ENCODE measurements at places on chromosomes 13 and 19.

- DNase-seq = no peak
Observed at GRCh38 chr13:110531671-110532083, 29.8 kb downstream of the RAB20 start.

GRCh38 chr19:46206682-46207081 lies 22.9 kb upstream of the IGFL1 start:
- no peak for DNase-seq

- DNase-seq = no peak
Observed at GRCh38 chr19:6677883-6678689, 8.1 kb upstream of the TNFSF14 start.

DNA sequence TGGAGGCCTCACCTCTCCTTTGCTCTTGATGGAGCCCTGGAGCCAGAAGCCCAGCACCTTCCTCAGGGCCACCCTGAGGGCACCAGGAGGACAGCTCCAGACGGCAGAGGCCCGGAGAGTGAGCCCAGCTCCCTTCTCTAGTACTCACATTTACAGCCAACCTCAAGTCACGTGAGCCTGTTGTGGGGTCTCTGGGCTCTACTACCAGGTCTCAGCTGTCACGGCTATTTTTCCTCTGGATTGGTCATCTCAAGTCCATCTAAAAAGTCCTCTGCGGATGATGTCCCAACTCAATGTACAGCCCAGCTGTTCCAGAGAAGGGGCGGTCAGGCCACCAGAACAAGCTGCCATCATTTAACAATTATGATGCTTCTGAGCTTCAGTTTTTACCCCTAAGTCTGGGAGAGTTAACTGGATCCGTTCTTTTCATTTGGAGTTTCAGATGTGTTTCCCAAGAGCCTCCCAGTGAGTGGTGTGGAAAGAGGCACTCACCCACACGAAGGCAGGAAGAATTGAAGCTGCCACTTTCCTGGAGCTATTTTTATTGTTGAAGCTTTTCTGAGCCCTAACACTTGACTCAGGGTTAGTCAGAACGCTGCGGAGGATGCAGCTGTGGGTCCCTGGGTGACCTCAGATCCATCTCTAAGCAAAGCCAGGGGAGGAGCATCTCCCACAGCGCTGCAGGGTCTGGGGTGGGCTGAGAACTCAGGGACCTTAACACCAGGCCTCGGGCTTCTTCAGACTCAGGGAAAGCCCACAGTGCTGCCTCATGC lies 143.5 kb upstream of the UBL3 start:
- DNase-seq = no peak

DNA sequence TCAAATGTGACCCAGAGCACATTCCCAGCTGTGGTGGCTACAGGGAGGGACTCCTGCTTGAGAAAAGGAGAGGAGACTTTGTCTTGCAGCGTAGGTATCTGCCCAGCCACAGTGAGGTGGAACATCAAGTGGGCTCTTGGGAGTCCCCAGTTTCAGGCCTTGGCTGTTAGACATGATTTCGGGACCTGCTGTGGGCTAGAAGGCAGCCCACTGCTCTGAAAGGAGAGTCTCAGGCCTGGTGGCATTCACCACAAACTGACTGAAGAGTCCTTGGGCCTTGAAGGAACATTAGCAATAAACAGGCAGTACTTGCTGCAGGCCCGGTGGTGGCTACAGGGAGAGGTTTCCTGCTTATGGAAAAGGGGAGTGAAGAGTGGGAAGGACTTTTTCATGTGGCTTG lies 61.8 kb upstream of the TEX29 start:
- DNase-seq = no peak

- DNase-seq = no peak
Observed at GRCh38 chr19:1259206-1259875, 9.8 kb upstream of the CIRBP start.

GRCh38 chr19:38686530-38686888 lies 39.1 kb downstream of the ACTN4 start:
- DNase-seq = no peak

- no peak for DNase-seq
Observed at GRCh38 chr13:50866817-50867636, 23.5 kb upstream of the DLEU7 start.

DNA sequence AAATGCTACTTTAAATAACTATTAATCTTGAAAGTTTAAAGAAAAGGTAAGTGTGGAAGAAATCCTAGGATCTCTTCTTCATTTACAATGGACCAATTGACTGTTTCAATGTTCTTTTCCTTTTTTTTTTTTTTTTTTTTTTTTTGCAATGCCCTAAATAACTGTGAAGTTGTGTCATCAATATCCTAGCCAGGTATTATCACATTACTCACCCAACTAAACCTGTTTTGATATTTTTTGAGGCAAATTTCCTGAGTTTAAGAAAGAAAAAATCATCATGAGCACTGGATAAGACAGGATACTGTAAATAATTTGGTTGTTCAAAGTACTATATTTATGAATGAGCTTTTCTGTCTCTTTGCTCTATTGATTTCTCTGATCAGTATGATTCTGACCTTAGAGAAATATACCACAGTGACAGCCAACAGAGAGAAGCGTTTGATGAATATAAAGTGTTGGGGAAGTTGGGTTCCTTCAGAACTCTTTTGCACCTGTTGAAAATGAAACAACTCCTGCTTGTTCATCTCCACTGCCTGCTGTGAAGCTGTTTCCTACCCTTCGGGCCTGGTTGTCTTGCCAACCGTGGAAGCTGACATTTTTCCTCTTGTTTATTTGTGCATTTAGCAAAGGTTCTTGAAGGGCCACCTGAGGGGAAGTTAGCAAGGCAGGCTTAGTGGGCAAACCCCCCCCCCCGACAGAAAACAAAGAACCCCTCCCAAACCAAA lies 1220.5 kb upstream of the SLC10A2 start:
- DNase-seq = no peak

DNA sequence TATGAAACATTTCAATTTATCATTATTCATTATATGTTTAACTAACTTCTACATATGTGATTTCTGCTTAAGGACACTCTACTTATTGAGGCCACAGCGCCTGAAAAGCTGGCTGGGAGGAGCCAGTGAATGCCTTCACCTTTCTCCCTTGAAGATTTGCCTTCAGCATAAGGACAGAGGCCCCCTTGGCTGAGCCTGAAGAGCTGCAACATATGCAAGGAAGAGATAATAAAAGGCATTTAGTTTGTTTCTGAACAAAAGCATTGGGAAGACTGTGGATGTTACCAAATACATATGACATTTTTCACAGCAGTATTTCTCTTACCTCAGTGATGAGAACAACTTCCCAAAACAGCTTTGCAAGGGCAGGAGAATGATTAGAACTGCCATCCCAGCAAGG lies 92.1 kb downstream of the ABCC4 start:
- no peak for DNase-seq

DNA sequence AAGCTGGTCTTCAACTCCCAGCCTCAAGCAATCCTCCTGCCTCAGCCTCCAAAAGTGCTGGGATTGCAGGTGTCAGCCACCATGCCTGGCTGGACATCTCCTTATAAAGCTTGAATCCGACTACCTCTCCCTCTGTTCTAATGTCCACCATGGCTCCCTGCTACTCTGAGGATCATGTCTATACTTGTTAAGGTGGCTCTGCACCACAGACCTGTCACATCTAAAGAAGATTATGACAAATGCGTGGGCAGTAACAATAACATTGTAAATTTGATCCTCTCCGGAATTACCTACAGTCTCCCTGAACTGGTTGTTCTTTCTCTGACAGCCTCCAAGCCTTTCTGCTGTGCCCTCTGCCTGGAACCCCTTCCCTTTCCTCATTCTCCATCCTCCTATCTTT lies 1.8 kb downstream of the NXNL1 start:
- DNase-seq = no peak

GRCh38 chr19:35122687-35123551 lies 7.3 kb downstream of the FXYD3 start:
- DNase-seq = no peak

DNA sequence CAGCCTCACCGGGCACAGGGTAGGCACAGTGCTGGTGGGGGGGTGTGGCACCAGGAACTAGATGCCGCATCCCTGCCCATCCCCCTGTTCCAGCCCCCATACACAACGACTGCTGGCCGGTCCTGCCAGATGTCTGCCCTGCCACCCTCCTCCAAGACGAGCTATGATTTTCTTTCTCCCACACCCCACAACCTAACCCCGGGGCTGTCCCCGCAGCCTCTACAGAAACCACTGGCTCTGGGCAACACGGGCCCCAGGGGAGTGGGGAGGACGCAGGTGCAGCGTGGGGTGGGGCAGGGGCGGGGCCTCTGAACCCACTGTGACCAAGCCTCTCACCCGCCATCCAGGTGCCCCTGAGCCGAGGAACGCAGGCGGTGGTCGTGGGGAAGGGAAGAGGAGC lies 15.5 kb downstream of the PGLS start:
- no peak for DNase-seq

DNA sequence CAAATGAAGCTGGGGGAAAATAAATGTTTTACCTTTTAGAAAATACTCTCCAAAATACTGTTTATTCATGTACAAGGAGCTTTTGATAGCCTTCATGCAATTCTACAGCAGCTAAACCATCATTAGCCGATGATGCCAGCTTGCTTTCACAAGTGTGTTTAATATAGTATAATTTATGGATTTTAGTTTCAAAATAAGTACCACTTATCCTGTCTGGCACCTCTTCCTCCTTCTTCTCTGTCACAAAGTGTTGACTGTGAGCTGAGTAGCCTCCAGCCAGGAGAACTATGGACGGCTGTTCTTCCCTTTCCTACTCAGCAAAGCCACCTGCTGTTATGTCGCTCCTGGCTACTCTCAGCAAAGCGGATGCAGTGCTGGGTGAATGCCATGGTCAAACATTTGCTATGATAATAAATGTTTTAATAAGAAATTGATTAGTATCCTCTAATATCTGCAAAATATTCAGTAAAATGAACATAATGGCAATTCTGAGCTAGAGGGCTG lies 238.2 kb downstream of the LIG4 start:
- DNase-seq = no peak

DNA sequence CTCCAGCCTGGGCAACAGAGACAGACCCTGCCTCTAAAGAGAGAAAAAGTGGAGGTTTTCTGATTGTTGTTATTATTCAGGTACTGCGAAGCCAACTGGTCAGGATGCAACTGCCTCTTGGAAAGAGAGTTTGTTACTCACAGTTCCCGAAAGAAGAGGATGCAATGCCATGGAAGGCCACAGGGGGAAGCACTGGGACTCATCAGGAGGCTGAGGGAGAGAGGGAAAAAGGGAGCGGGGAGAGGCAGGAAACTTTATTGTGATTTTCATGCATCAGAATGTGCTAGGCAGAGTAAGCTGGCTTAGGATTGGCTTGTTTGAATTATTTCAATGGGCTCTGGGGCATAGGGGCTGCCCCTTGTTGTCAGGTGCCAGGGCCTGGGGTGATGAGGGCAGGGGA lies 27.6 kb downstream of the MYO9B start:
- peak; percentile 72 for DNase-seq

- no peak for DNase-seq
Observed at GRCh38 chr13:25874907-25875306, 176.9 kb downstream of the SHISA2 start.

DNA sequence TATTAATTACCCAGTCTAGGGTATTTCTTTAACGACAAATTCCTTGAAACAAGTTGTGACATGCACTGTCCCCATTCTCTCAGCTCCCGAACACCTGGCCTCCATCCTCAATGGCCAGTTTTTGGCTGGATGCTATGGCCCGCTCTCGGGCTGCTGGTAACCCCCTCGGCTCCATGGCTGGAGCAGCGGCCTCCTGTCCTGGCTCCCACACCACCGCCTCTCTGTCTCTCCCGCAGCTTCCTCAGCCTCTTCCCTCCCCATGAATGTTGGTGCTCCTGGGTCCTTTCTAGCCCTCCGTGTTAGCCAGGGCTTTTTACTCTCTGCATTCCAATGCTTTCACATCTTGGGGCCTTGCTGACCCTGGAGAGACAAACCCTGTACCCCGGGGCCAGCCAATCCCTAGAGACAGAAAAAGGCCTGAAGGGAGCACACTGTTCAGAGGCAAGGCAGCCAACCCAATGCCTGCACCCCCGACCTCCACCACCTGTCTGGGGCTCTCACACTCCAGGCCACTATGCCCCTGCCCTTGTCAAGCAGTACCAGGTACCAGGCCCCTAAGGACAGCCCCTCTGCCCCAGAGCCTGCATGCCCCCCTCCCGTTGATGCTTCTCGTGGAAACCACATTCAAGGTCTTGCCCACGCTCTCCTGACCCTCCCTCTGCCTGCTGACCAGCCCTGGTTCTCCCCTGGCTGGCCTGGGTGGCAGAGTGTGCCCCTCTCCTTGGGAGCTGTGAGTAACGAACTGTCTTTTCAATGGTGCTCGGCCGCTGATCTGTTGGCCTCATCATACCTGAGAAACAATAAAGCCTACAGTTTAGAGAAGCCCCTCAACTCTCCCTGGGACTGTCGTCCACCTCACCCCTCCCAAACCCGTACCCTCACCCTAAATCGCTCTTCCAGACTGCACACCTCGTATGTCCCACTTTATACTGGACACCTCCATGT lies 86.9 kb upstream of the GPR183 start:
- DNase-seq = no peak

DNA sequence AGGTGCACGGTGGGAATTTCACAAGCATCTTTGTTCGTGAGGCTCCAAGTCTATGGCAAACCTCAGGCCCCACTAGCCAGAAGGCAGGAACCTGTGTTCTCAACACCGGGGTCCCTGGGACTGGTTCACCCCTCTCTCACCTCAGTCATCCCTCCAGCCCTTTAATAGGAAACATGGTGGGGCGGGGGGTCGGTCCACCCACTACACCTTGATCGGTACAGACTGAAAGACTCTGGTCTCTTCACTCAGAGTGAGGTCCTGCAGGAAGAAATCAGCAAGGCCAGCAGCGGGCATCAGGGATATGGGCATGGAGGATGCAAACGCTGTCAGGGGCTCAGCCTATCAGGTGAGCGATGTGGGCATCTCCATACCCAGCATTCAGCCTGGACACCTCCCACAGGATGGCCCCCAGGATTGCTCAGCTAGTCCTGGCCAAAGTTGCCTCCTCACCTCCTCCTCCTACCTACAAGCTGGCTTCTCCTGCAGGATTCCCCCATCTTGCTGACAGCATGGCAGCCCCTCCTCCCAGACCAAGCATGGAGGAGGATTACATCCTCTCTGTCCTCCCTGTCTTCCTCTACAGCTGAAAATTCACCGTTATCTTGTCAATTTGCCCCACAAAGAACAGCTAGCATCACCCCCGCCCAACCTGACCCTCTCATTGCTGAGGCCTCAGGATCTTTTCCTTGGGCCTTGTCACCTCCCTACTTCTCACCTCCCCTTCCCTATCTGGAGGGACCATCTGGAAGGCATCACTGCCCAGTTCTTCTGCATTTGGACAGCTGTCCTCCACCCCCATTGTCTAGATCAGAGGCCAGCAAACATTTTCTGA lies 37.3 kb upstream of the CD33 start:
- DNase-seq = no peak

GRCh38 chr19:2013683-2013961 lies 1.9 kb downstream of the BTBD2 start:
- DNase-seq = no peak

DNA sequence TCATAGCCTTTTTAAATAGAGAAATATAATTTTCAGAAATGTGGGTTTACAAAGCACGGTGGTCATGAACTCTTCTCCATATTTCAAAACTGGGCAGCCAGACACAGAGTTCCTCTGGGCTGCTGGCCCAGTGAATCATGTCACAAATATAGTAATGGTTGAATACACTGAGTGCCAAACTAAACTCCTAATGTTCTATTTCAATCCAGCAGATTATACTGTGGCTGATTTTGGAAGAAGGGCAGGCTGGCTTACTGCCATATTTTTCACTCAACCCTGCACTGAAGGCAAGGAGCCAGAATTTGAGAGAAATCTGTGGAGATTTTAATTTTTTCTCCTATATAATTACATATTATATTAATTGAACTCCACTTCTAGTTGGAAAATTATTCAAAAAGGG lies 17.0 kb upstream of the PRR20A start:
- no peak for DNase-seq

Data from HAP-1 (cell line).